ENCODE measurements at places on chromosomes 1 and 21.

DNA sequence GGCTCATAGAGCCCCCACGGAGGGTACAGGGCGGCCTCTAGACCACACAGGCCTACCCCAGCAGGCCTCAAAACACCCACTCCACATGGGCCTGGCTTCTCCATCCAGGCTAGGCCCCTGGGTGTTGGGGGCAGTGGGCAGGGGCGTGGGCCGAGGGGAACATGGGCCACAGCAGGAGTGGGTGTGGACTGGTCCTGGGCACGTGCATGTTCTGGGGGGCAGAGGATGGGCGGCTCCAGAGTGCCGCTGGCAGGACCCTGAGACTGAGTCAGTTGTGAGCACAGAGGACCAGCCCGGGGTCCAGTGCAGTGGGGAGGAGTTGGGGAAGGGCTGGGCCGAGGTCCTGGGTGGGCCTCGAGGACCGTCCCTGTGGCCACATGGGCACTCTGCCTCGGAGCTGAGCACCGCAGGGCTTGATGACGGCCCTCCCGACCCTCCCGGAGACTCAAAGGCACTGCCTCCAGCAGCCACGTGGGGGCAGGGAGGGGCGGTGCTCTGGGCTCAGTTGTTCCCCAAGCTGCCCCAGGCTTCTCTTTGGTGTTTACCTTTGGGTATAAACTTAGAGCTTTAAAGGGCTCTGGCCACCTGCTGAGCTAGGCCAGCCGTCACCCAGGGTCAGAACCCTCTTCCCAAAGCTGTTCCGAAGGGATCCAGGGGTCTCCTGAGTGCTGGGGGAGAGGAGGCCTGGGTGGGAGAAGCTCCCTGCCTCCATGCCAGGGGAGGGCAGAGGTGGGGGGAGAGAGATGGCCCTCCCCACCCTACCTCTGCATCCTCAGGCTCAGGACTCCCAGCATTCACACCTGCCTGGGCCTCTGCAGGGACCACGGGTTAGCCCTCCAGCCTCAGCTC, 79.9 kb downstream of the MORN1 start:
- no peak for DNase-seq

DNA sequence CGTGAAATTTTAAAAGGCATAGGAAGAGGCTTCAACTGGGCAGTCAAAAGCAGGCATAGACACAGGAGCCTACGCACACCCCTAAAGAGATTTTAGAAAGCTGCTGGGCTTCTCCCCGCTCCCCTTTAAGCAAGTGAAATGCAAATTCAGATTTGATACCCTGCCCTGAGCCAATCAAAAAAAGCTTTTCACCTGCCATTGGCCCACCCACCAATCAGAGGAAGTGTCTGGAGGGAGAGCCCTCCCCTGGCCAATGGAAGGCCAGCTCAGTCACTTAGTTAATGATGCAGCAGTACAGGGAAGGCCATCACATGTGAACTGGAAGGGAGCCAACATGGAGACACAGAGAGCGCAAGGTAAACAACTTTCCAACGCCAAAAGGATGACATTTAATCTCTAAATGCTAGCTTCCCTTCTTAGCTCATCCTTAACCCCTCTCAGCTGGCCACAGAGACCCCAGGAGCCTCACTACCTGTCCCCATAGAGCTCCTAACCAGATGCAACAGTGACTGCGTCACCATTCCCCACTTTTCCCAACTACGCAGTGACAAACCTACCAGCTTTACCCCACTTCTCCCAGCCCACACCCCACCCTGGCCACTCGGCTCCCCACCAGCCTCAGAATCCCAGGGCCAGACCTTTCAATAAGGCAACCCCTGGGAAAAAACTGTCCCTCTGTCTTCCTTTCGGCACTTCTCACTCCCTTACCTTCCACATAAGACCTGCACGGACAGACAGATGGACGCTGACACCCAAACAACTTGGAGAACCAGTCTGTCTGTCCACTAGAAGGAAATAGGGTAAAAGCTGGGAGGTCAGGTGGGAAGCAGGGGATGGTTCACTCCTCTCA, 71.0 kb downstream of the CD46 start:
- DNase-seq = peak; percentile 53

GRCh38 chr1:19374083-19374801, 62.1 kb downstream of the SLC66A1 start:
- DNase-seq = no peak

GRCh38 chr21:36881228-36881627, 85.2 kb downstream of the HLCS start:
- DNase-seq = no peak

GRCh38 chr1:33364565-33364918, 43.6 kb upstream of the A3GALT2 start:
- DNase-seq = no peak

GRCh38 chr1:151130987-151131586, 15.3 kb downstream of the SEMA6C start:
- DNase-seq = peak; percentile 51

- DNase-seq = no peak
Measured at GRCh38 chr1:184620469-184620868, 134.2 kb downstream of the EDEM3 start.

GRCh38 chr1:214505134-214505533, 46.3 kb downstream of the PTPN14 start:
- no peak for DNase-seq

DNA sequence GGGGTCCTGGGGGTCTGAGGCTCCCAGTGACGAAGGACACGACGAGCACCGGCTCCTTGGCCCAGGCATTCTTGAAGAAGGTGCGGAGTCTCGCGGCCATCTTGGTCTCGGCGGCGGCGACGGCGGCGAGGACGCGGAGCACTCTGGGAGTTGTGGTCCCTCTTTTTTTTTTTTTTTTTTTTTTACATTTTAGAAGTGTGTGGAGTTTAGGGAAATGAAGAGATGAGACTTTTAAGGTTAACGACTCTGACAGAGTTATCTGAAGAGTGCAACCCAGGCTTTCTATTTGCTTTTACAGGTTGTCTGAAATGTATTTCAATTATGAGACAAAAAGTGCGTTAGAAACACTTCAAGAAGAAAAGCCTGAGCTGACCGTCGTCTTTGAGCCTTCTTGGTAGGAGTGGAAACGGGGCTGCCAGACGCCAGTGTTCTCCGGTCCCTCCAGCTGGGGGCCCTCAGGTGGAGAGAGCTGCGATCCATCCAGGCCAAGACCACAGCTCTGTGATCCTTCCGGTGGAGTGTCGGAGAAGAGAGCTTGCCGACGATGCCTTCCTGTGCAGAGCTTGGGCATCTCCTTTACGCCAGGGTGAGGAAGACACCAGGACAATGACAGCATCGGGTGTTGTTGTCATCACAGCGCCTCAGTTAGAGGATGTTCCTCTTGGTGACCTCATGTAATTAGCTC, 9.7 kb downstream of the OR2B11 start:
- DNase-seq = no peak
